A172 (cell line): ENCODE measurements at places on chromosomes 16 and 17.

DNA sequence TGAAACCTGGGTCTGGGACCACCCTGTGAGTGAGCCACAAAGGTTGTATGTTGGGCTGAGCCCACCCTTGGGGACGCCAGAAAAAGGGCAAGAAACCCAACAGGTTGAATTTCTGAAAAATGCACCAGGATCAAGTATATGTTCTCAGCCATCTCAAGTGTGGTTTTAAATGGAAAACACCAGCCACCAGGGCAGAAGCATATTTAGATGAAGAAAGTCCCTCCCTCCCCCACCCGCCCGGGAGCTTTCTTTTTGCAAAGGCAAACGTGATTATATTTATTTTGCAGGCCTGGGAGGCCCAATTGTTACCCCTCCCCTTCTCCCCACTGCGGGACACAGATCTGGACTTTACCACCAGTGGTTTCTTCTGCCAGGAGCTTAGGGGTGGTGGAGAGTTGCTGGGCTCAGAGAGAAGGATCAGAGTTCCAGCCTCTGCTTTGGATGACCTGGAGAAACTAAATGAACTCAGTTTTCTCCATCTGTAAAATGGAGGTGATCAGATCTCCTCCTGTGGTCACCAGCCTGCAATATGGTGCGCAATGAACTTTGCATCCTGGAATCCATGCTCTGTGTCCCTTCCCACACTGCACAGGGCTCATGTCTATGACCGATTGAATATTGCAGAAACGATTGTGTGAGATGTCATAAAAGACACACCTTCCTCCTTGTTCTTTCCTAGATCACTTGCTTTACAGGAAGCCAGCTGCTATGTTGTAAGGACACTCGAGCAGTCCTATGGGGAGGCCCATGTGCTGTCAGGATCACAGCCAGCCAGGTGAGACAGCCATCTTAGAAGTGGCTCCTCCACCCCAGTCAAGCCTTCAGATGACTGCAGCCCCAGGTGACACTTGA, 21.0 kb upstream of the NGFR start:
- no peak for DNase-seq

DNA sequence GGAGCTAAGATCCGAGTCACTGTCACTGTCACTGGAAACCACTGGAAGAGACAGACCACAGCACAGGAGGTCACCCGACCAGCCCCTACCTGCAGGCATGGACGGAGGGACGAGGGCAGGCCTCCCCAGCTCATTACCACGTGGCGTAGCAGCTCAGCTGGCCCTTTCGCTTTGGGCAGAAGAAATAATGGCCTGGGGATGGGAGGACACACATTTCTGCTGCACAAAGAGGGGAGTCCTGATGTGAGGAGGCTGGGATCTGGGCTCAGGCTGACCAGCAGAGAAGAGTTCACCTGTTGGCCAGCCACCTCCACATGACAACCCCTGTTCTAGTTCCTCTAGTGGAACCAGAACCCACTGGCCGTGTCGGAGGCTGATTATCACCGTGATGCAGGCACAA, 38.2 kb upstream of the DOC2B start:
- DNase-seq = no peak

DNA sequence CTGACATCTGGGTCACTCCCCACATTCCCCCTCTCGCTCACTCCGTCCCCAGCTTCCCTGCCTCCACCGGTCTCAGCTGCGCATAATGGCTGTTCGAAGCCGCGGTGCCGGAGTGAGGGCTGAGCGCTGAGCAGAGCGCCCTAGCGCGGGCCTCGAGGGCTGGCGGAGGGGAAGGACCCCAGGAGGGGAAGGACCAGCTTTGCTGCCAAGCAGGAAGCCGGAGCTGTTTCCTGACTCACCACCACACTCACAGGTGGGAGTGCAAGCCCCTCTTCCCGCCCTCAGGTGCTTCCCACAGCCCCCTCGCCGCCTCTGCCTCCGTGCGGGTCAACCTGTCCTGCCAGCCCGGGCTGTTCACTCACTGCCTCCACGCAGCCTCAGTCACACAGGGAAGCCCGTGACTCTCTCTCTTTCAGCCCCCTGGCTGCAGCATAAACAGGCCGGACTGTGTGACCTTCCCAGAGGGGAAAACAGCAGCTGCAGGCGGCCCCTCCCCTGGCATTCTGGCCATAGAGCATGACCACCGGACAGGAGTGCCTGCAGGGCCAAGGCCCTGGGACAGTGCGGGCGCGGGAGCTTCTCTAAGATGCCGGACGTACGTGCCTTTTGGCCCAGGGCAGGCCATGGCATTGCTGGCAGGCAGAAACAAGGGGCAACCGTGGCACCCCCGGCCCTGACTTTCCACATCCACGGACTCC, 23.7 kb downstream of the SLC43A2 start:
- DNase-seq = no peak

DNA sequence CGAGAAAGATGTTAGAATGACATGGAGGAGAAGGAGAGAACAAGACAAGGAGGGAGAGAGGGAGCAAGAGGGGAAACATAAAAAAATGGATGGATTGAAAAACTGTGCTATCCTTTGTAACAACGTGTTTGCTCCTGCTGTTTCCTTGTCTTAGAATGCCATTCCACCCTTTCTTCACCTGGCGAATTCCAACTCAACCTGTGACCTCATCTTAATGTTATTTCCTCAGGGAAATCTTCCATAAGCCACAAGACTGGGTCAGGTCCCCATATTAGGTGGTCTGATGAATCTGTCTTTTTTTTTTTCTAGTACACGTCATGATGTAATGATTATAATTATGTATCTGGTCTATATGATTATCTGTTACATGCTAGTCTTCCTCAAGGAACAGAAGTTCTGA, 195.0 kb upstream of the MAF start:
- no peak for DNase-seq

GRCh38 chr16:74726716-74727115, 26.1 kb upstream of the MLKL start:
- DNase-seq = no peak

- no peak for DNase-seq
These were observed 101.5 kb downstream of the CLEC16A start for GRCh38 chr16:11045846-11046245.

- no peak for DNase-seq
These were observed 890 bp upstream of the CD300A start for GRCh38 chr17:74465378-74466110.

DNA sequence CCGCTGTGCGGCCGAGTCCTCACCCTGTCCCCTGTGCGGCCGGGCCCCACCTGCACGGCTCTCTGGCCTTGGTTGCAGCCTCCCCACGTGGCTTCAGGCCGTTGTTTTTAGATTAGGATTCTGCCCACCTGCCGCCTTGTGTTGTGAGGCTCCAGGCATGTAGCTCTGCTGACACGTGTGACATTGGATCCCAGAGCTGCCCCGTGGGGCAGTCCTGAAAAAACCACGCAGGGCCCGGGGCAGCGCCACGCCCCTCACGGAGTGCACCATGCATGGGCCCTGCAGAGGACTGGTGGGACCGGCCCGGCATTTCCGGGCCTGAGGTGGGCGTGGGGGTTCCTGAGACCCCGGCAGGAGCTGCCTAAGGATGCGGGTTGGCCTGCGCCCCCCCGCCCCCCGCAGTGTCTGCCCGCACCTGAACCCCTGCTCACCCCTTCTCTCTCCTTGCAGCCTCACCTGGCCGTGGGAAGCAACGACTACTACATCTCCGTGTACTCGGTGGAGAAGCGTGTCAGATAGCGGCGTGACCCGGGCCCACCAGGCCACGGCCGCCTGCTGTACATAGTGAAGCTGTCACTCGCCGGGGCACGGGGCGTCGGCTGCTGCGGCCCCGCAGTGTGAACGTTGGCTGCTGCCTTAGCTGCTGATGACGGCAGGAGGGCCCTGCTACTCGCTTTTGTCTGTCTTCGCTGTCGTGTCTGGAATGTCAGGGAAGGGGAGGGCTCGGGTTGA, 27.7 kb upstream of the CHMP6 start:
- DNase-seq = no peak

DNA sequence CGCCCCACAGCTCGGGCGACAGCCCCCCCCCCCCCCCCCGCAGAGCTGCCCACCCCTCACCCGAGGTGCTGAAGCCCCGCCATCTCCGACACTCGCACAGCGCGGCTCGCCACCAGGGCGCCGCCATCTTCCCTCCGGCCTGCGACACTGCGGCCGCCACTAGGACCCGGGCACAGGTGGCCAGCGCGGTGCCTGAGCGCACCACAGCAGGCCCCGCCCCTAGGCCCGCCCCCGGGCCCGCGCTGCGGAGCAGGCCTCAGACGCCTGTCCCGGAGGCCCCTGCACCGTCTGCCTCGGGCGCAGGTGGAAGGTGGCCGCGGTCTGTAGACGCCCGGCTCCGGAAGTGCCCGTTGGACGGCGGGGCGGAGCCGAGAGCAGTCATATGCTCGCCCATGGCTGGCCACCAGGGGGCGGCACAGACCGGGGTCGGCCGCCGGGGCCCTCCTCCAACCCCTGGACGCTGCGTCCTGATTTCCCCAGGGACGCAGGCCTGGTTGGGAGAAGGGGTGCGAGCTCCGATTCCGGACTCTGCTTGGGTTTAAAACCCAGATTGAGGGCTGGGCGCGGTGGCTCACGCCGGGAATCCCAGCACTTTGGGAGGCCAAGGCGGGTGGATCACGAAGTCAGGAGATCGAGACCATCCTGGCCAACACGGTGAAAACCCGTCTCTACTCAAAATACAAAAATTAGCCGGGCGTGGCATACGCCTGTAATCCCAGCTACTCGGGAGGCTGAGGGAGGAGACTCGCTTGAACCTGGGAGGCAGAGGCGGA, at the start of gene MRPL38:
Gene MRPL38, minus strand, starts transcription at position 136 of the 773 bp plus-strand sequence. Its CDS starts 9 bp downstream, at position 127.
- DNase-seq = peak; percentile 93

DNA sequence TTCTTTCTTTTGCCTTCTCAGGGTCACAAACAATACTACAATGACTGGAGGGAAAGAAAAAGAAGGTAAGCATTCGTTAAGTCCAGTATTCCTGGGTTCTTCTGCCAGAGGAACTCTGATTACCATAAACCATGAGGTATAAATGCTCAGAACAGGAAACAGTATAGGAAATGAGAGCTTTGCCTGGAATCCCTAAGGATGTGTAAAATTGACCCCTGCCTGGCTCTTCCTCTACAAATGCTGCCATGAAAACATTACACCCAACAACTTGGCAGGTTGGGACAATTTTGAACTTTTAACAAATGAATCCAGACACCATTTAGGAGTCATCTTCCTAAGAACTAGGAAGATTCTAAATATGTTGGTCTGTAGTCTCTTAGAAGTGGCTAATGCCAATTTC, 173.8 kb downstream of the CDH11 start:
- no peak for DNase-seq

DNA sequence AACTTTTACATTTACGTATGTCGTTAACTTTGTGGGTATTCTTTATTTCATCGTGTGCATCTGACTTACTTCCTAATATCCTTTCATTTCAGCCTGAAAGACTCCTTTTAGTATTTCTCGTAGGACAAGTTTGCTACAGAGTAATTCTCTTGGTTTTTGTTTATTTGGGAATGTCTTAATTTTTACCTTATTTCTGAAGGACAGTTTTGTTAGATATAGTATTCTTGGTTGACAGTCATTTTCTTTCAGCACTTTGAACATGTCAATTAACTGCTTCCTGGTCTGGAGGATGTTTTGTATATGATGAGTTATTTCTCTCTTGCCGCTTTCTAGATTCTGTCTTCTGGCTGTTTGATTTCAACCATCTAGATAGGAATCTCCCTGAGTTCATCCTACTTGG, 109.2 kb upstream of the NACA2 start:
- DNase-seq = no peak

DNA sequence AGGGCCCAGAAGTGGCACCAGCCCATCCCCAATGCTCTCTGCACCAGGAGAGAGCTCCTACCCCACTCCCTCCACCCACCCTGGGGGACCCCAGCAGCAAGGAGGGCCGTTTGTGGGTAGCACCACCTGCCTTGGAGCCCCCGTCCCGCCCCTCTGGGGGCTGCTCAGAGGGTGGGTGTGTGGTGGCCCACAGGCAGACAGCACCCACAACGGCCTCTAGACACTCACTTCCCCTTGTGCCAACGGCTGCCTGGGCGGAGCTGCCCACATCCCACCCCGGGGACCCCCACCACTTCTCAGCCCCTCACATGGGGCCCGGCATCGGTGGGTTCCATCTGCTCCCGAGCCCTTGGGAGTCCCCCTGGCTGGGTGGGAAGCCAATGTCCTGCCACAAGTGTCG, 33.3 kb downstream of the BAHCC1 start:
- no peak for DNase-seq

DNA sequence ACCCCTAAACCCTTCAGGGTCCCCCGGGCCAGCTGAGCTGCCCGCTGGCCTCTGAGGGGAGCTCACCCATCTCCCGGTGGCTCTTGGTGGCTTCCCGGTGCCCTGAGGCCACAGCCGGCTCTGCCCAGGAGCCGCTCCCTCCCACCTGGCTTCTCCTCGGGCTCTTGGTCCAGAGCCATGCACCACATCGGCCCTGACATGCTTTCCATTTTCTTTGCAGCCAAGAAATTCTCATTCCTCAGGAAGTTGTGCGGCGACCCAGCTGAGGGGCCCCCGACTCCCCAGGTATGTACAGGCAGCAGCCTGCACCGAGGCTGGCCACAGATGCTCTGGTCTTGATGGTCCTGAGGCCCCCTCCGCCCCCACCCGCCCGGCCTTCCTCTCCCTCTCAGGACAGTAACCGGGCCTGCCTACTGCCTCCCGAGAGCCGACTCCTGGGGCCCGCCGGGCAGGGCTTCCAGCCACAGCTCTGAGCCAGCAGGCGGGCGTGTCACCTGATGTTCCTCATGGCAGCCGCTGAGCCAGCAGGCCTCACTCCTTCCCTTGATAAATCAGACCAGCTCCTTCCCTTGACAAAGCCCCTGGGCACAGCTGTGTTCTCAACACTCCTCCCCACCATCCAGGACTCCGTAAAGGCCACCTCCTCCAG, 28.4 kb upstream of the ZFPM1 start:
- no peak for DNase-seq

GRCh38 chr17:61704935-61705449, 114.0 kb upstream of the NACA2 start:
- DNase-seq = no peak

GRCh38 chr17:43368740-43369506, 29.9 kb upstream of the ARL4D start:
- peak; percentile 62 for DNase-seq

GRCh38 chr16:9054460-9054859, 37.0 kb upstream of the HAPSTR1 start:
- no peak for DNase-seq

DNA sequence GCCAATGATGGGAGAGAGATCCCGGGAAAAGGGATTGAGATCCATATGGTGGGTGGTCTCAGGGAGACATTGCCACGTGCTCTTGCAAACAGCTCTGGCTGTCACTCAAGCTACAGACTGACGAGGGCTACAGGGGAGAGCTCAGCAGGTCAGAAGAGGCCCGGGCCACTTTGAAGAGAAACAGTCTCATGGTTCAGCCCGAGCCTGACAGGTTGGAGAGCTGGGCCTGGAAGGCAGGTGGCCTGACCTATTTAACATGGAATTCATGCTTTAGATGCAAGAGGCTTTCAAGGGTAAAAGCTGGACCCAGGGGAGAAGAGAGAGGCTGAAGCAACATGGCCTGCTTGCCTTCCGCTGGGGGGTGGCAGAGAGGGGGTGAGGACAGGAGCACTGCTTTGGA, 81.0 kb upstream of the BRD7 start:
- no peak for DNase-seq

- peak; percentile 78 for DNase-seq
These were observed 40.1 kb downstream of the KLHDC4 start for GRCh38 chr16:87725596-87726235.

- no peak for DNase-seq
These were observed 21.4 kb upstream of the RPTOR start for GRCh38 chr17:80523054-80523744.
